ENCODE measurements at places on chromosomes 12 and 14.

DNA sequence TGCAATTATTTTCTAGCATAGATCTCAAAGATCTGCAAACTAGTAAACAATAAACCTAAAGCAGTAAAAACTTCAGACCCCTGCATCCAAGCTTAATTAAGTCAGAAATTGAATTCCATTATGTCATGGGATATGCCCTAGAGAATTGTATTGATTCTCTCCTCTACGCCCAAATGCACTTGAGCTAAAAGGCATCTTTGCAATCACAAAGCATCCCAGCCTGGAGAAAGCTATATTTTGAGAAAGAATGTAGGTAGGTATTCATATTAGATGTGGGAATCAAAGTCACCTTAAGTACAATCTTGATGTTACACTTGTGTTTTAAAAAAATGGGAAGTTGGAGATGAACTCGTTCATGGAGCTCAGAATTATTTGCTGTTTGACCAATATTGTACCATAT lies 386.7 kb downstream of the ADAMTS20 start:
- DNase-seq, result no peak

GRCh38 chr14:70886421-70887206 lies 20.6 kb upstream of the PCNX1 start:
- no peak for DNase-seq

GRCh38 chr12:24991209-24992049 lies 42.5 kb upstream of the BCAT1 start:
- no peak for DNase-seq

- no peak for DNase-seq
Measured at GRCh38 chr14:65560340-65561027, 148.0 kb downstream of the FUT8 start.

GRCh38 chr12:77064896-77065360 lies 441 bp downstream of the E2F7 start:
- no peak for DNase-seq

GRCh38 chr12:2919249-2919648 lies 28.6 kb downstream of the TULP3 start:
- no peak for DNase-seq

DNA sequence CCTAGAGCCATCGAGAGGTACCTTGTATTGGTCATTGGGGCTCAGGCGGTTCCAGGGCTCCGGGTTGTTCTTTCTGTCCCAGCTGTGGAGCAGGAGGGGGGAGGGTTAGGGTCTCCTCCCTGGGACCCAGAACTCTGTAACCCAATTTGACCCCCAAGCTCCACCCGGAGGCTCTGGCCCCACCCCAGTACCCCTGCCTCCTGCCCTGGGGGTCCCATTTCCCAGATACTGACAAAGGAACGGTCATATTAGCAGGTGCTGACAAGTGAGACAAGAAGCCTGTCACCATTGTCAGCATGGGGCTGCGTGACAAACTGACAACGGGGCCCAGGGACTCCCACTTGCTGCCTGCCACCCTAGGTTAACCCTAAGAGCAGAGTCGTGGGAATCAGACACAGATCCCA lies 6.2 kb downstream of the SHMT2 start:
- DNase-seq, result no peak

DNA sequence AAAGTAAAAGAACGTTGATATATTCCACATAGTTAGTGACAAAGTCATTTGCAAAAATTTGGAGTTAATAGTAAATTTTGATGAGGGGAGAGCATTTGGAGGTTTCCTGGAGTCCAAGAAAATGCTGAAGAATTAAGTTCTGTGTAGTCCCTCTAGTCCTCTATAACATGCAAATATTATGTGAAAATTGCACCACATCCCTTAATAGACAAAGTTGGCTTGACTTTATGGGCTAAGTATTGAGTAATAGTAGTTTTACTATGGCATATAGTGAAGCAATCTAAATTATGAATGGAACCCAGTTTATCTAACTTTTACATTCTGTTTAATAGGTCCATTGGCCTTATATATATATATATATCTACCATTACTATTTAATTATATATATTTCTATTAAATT lies 66.4 kb upstream of the DCN start:
- DNase-seq, result no peak

GRCh38 chr12:44526655-44527182 lies 349.4 kb downstream of the NELL2 start:
- DNase-seq, result no peak

DNA sequence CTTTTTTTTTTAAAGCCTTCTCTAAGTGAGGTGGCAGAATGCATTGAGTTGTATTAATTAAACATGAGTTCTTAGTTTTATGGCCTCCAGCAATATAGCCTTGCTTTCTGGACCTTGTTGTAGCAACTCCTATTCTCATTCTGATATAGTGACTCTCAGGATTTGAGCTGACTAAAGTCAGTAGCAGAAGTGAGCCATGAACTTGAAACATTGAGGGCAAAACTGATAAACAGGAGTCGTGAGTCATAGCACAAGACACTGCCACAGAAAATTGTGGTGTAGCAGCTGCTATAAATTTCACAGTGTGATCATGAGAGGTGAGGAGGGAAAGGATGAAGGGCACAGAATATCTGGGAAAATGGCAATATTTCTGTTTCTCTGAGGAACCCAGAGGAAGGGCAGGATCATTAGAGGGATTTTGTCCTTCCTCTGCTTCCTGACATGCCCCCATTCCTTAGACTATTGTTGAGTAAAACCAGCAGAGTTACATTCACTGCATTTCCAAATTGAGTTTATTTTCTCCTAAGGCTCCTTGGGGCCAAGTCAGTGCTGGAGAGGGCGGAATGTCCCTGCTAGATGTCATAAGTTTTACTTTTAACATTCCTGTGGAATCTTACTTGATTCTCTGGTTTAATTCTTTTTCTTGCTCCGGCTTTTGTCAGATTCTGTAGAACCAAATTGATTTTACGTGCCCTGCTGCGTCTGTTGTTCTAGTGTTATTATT lies 7.5 kb downstream of the KLRG1 start:
- DNase-seq, result no peak

- DNase-seq, result no peak
Measured at GRCh38 chr14:89549381-89550125, 132.5 kb upstream of the FOXN3 start.

DNA sequence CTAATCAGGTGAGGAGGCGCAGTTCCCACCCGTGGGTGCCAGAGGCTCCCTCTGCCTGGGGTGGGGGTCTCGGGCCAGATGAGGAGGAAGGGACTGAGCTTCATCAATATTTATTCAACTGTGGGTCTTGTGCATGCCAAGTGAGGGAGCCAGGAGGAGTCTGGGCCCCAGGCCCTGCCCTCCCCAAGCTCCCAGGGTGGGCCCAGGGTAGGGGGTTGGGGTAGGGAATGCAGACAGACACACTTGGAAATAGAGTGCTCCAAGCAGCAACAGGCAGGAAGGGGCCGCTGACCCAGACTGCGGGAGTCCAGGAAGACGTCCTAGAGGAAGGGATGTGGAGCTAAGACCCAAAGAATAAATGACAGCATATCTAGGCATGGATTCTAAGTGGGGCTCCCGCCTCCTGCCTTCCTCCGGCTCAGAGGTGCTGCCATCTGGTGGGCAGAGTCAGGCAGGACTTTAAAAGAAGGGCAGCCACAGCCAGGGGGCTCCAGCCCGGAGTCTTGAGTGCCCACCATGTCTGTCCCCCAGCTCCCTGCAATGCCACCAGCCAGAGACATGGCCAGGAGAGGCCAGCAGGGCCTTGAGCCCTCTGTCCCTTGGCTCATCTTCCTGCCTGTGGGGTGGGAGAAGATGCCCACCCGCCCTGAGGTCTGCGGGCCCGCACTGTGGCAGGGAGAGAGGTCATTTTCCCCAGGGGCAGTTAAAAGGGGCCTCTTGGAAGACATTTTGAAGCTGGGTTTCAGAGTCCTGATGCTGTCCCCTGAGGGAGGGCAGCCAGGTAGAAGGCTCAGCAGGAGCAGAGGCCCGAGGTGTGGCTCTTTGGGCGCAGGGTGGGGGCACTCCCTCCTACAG lies 70.1 kb downstream of the PHETA1 start:
- no peak for DNase-seq

DNA sequence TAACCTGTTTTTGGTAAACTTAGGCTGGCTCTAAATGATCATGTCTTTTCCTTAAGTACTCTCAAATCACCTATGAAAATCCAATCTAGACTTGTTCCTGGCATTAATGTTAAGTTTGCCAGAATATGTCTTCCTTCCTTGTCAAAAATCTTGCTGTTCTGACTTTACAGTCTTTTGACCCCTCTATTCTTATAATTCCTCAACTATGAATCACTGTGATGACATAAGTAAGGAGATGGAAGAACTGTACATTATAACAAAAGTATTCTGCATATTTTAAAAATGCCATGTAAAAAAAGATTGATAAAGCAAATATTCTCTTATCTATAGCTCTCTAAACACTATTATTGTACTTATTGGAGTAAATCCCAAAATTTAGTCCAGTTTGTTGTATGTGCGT lies 51.4 kb upstream of the BAZ1A start:
- no peak for DNase-seq

DNA sequence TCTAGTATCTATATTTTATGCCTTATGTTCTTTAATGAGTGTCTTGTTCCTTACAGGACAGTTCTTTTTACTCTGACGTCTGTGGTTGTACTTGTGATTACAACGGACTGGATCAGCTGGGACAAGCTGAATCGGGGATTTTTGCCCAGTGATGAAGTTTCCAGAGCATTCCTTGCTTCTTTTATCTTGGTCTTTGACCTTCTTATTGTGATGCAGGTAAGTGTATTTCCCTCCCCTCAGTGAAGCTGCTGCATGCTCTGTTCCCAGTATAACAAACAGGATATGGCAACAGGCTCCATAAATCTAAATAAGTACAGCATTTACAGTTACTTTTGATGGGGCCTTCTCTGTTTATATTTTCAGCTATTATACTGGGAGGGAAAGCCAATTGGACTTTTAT lies 463.6 kb downstream of the TMEM117 start:
- no peak for DNase-seq

GRCh38 chr12:89476904-89477595 lies 47.5 kb downstream of the GALNT4 start:
- no peak for DNase-seq

DNA sequence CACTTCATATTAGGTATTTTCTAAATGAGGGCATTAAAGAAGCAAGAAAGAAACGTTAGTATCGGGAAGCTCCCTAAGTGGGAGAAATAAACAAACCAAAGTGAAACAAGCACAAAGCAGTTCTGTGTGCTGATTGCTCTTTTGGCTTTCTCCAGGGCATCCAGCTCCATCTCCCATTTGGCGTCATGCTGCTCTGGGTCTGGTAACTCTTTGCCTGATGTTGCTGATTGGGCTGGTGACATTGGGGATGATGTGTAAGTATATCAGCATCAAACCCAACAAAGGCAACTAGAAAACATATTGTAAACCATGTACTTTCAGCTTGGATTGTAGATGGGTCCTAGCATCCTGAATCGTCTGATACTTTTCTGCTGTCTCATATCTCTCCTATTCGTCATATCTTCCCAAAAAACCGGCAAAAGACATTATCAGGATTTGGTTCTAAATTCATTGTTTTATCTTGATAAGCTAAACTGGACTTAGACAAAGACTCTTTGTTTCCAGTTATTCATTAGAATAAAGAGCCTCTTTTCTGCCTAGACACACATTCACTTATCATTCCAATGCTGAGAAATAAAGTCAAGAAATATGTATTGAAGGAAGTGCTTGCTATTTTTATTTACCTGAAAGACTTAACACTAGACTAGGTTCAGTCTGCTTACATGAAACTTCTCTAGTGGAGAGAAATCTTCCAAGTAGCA lies 2.4 kb downstream of the CLEC12B start:
- DNase-seq, result no peak

GRCh38 chr14:36339816-36340215 lies 19.4 kb upstream of the MBIP start:
- no peak for DNase-seq

DNA sequence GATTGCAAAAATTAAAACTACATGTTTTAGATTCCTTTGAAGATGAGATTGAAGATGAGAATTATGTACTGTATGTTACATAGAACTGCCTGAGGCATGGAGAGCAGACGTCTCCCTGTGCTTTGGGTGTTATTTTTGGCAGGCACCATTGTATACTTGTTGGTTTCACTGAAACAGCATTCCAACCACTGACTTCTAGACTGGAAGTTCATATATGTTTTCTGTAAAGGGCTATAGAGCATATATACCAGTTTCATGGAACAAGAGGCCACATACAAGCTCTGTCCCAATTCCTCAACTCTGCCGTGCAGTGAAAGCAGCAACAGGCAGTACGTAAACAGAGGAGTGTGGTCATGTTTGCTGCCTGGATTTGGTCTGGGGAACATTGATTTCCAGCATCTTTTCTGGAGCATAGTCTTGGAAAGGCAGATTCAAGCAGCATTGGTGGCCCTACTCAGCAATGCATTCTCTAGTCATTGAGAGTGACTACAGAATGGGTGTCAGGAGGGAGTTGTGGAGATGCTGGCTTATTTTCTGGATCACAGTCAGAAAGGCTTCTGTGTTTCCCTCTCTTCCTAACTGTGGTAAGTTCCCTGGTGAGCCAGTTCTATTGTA lies 57.6 kb upstream of the CNTN1 start:
- DNase-seq, result no peak

- no peak for DNase-seq
Measured at GRCh38 chr12:41302979-41303403, 114.9 kb downstream of the PDZRN4 start.

- no peak for DNase-seq
Measured at GRCh38 chr12:82408844-82409243, 50.5 kb downstream of the METTL25 start.

GRCh38 chr14:100108840-100109593 lies 43.8 kb downstream of the EVL start:
- no peak for DNase-seq

GRCh38 chr12:79448816-79449215 lies 241.9 kb downstream of the PAWR start:
- no peak for DNase-seq

DNA sequence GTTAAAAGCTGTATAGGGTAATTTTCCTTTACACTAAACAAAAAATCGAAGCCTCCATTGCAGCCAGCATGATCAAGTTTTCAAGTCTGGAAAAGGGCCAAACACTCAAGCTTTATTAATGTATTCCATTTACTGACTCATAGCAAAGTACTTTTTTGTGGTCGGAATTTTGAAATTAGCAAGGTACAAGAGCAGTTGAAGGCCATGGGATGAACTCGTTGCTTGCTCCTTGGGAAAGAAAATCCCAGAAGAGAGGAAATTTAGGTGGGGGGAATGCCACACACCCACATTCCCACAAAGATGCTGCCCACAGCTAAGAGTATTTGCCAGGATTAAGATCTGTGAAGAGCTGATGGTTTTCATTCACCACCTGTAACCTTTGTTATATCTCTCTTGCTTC lies 333.7 kb downstream of the EGLN3 start:
- no peak for DNase-seq

DNA sequence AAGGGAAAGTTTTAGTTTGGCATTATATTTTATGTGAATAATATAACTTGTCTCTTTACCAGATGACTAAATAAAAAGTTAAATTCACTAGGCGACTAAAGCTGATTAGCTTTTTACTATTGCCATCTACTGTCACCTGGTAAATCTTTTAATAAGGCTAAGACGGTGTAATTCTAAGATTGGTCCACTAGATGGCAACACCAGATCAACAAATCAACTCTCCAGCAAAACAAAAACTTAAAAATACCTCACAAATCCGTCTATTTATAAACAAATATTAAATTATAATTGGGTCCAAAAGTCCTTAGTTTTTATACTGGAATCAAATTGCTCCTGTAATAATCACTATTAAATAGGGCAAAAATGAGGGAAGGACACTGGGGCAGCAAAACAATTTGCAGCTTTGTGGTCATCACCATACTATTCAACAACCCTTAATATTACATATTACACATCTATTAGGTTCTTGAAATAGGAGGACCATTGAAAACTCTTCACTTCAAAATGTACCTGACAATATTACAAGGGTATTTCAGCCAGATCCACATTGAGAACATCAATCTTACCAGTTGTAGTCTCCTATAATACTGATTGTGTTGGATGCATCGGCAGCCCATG lies 47.9 kb downstream of the GALC start:
- DNase-seq, result no peak
